ENCODE measurements at places on chromosomes 16 and 17.

DNA sequence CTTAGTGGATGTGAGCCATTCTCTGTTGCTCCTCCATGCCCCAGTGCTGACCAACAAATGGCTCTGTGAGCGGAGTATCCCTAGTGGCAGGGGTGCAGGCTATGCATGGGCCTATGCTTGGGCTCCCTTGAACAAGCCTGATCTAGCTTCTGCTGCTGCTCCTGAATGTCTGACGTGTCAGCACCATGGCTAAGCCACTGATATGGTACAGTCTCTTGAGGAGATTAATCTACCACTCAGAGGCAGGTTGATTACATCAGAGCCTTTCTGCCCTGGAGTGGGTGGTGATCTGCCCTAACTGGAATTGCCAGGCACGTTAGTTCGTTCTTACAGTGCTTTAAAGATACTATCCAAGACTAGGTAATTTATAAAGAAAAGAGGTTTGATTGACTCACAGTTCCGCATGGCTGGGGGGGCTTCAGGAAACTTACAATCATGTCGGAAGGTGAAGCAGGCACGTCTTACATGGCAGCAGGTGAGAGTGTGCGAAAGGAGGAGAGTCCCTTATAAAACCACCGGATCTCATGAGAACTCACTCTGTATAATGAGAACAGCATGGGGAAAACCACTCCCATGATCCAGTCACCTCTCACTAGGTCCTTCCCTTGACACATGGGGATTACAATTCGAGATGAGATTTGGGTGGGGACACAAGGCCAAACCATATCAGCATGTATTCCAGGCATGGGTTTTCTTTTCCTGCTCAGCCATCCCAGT, 41.5 kb upstream of the B4GALNT2 start:
- DNase-seq = no peak

DNA sequence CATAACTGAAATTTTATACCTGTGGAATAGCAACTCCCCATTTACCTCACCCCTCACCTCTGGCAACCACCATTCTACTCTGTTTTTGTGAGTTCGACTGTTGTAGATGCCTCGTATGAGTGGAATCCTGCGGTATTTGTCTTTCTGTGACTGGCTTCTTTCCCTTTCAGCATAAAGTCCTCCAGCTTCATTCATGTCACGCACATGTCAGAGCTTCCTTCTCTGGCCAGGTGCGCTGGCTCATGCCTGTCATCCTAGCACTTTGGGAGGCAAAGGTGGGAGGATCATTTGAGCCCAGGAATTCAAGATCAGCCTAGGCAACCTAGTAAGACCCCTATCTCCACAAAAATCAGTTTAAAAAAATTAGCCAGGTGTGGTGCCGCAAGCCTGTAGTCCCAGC, 278.4 kb downstream of the PARN start:
- no peak for DNase-seq

DNA sequence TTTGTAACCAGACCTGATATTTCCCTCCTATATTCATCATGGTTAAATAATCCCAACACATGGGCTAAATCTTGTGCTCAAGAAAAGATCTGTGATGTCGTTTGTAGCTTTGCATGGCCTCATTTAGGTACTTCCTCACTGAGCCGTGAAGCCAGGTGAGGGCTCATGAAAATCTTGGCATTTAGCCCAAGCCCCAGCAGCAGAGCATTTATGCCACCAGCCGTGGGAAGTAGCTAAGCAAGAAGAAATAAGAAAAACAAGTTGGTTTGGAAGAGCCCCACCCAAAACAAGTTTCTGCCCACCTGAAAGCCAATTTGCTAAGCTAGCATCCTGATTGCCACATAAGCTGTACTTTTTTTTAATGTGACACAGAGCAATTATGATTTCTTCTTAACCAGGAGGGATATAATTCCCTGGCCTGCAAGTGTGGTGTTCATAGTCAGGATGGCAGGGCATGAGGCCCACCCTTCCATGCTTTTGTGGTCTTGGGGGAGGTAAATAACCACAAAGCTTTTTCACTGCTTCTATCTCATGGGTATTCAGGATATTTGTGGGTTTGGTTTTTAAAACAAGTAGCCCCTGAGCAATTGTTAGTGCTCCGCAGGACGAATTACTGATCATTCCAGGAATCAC, 10.5 kb downstream of the TMIGD1 start:
- DNase-seq = peak; percentile 72

DNA sequence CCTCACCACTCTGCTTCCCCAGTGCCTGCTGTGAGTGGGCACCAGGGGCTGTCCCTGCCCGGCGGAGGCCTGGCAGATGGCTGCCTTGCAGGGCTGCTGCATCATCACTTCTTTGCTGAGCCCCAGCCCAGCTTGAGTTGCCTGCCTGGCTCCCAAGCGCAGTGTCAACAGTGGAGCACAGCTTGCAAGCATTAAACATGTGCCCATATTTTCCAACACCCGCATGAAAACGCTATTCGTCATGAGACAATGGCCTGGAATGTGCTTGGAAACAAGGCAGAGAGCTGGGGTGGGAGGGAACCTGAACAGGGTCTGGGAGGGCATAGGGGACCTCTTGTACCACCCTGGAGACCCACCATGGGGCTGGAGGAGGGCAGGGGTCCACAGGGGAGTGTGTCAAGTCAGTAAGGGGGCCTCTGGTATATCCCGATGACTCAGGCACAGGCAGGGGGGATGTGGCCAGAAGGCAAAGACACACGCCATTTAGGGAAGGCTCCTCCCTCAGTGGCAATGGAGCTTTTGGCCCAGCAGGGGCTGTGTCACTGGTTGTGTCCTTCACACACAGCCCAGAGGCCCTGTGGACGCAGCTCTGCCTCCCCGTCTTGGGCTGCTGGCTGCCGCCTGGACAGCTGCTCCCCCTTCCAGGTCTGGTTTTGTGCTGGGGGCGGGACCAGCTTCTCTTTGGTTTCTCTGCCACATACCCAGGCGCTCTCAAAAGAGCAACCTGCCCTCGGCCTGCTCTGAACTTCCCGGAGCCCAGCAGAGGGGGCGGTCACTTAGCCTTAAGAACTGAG, 17.4 kb upstream of the MTSS2 start:
- DNase-seq = no peak

DNA sequence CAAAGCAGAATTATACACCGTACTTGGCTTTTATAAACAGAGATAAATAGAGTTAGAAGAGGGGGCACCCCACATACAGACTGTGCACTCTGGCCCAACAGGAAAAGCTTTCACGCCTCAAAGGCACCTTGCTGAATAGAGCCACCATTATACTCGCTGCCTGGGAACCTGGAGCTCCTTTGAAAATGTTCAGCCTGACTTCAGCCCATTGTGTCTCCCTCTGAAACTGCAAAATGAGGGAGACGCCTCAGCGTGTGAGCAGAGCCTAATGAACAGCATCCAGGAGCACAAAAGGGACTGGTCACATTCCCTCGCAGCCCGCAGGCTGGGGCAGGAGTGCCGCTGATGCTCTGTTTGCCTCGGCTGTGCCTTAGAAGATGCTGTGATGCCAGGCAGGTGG, 46.3 kb downstream of the ABCC12 start:
- no peak for DNase-seq

GRCh38 chr16:31274831-31275816, 15.3 kb downstream of the ITGAM start:
- no peak for DNase-seq

DNA sequence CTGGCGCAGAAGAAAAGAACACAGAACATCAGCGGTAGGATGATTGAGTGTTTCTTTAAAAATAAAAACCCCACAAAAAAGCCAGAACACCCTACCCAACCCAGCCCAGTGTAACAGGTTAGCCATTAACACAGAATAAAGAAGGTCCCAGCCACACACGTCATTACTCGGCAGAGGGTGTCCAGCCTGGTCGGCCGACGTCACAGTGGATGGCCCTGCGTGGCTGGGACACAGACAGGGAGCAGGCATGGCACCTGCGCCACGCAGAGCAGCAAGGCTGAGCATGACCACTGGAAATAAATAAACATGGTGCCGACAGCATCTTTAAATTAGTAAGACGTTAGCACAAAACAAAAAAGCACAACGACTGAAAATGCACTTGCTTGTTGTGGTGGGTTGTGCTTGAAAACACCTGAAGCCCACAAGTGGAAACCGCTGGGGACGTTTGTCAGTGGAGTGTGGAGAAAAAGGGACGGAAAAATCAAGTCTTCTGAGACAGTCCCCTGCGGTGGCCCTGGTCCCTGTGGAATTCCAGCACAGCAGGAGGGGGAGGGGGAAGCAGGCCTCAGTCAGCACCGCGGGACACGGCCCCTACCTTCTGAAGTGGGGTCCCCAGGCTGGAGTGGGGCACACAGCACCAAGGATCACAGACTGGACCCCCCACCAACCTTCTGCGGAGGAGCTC, 39.2 kb downstream of the SLC7A5 start:
- DNase-seq = no peak

GRCh38 chr17:30429155-30429554, 48.1 kb upstream of the GOSR1 start:
- DNase-seq = no peak

DNA sequence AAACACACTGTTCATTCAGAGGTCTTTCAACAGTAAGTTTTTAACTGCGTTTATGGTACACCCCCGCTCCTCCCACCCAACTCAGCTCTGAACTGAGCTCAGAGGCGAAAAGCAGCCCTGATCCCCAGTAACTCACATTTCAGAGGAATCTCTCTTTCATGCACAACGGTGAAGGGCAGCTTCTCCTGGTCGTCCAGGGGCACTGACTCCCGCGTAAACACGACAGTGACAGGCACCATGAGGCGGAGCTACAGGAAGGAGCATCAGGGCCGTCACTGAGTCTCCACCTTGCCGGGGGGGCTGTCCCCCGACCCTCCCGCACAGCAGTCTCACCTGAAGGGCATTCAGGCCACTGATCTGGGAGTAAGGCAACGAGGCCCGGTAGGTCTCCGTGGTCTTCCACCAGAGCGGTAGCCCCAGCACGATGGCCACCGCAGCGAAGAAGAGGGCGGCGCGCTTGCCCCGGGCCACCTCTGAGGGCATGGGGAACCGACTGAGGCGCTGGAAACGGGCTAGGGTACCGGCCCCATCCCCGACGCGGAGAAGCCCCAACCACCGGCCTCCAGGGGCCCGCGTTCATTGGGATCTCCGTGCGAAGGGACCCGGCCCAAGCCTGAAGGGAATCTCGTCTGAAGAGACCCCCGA, 486 bp downstream of the PIGS start:
- peak; percentile 67 for DNase-seq

DNA sequence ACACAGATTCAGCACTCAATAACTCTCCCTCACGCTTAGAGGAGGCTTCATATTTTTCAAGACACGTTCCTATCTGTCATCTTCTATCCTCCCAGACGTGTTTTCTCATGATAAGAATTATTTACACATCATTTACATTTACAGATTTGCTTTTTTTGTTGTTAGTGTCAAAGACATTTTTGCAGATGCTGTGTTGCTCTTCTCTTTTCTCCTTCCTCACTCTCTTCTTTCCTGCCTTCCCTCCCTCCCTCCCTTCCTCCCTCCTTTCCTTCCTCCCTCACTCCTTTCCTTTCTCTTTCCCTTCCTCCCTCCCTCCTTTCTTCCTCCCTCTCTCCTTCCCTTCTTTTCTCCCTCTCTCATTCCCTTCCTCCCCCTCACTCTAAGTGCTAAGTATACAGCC, 537.1 kb upstream of the HSBP1 start:
- DNase-seq = no peak

Measured in NCI-H1105 treated with DMSO at 0.1 percent for 48 hours (cell line).